ENCODE measurements at places on chromosomes 2 and 18.

DNA sequence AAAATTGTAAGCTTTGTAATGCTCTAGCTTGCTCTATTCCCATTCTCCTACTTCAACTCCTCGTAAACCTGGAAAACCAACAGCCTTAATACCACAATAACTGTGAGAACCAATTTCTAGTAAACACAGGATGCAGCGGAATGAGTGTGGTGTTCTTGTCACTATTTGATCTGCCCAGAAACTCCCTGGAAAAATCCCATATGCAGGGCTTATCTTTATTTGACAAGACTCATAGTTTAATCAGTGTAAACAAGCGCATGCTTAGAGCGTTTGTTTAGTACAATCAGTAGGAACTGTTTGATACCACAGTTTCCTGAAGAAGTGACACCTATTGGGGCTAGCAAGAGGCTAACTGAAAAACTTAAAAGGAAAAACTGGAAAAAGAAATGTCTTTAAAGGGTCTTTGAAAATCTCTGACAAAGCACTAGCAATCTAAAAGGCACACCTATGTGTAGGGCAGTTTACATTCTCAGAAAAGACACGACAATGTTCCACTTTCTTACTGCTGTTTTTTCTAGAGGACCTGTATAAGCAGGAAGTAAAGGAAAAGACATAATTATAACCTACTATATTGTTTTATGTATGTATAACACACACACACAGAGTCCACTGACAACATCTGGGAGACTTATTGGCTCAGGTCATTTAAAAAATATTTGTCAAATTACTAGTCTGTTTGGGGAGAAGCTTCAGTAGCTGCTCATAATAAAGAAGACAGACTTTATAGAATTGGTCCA lies 241.4 kb upstream of the KLHL14 start:
- H3K27me3 ChIP-seq: no peaks in the 10 kb centered on the region
- H3K27ac ChIP-seq: no peak overlapping the region
- no peak for DNase-seq
- no peaks in the 10 kb centered on the region for H3K36me3 ChIP-seq
- H3K4me3 ChIP-seq: no peak overlapping the region

DNA sequence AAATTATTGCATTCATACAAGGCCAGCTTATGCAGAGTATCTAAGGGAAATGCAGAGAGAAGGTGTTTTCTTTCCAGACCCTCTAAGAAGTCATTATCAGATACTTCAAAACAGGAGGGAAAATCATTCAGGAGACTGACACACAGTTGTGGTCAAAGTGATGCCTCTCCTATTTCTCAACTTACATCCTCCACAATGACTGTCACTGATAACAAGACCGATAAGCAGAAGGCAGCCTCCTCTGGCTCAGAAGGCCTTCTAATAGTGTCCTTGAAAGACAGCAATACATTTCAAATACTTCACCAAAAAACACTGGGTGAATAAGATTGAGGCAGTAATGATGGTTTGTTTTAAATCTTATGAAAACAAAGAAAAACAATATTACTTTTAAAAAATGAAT lies 199.7 kb downstream of the PIEZO2 start:
- peaks cover 1% of the 10 kb centered on the region for H3K36me3 ChIP-seq
- no peak for DNase-seq
- H3K4me3 ChIP-seq: no peak overlapping the region
- H3K4me1 ChIP-seq: no peaks in the 10 kb centered on the region
- H3K27me3 ChIP-seq: no peaks in the 10 kb centered on the region
- H3K27ac ChIP-seq: no peak overlapping the region

- no peak overlapping the region for H3K27ac ChIP-seq
- peaks cover 25% of the 10 kb centered on the region for H3K36me3 ChIP-seq
- peaks cover 74% of the 10 kb centered on the region for H3K4me1 ChIP-seq
- H3K27me3 ChIP-seq: no peaks in the 10 kb centered on the region
- no peak overlapping the region for H3K4me3 ChIP-seq
- DNase-seq: no peak
Observed at GRCh38 chr2:25310965-25311864, 30.5 kb downstream of the DNMT3A start.

- H3K27me3 ChIP-seq: no peaks in the 10 kb centered on the region
- no peak overlapping the region for H3K27ac ChIP-seq
Observed at GRCh38 chr2:17497718-17498117, 20.5 kb downstream of the RAD51AP2 start.

GRCh38 chr2:178747767-178748166 lies 59.5 kb downstream of the TTN start:
- H3K4me1 ChIP-seq: no peaks in the 10 kb centered on the region
- H3K27me3 ChIP-seq: peaks cover 3% of the 10 kb centered on the region
